ENCODE measurements at places on chromosomes 1 and 21. TPM values are rescaled to one million over a fixed set of nuclear protein-coding genes. Genes with fewer than 3 reads are reported as not detected.

GJA9 gene
- total RNA-seq: not detected

BMP8B gene
- 6.0 TPM for total RNA-seq

ROR1 gene
- 3.3 TPM for total RNA-seq

NIBAN1 gene
- total RNA-seq: 4.7 TPM

KRTAP11-1 gene
- total RNA-seq: not detected

CLDN19 gene
- total RNA-seq: not detected

HSPB7 gene
- 2.7 TPM for total RNA-seq

HFM1 gene
- 2.3 TPM for total RNA-seq

S100A6 gene
- 83.6 TPM for total RNA-seq

RHBDL2 gene
- total RNA-seq: 3.4 TPM

TAGLN2 gene
- total RNA-seq: 39.2 TPM

MANEAL gene
- total RNA-seq: 22.6 TPM

SPRR1A gene
- not detected for total RNA-seq

KRTAP8-1 gene
- total RNA-seq: not detected

FMOD gene
- 6.4 TPM for total RNA-seq

S100A8 gene
- total RNA-seq: 16.3 TPM

SPATA46 gene
- not detected for total RNA-seq

RGS1 gene
- 17.9 TPM for total RNA-seq

HYI gene
- 28.6 TPM for total RNA-seq

SPATA45 gene
- total RNA-seq: not detected

B3GALT5 gene
- total RNA-seq: 4.1 TPM

SOAT1 gene
- 18.6 TPM for total RNA-seq

HOOK1 gene
- 20.6 TPM for total RNA-seq

DMBX1 gene
- total RNA-seq: not detected

OR2AK2 gene
- total RNA-seq: 0.82 TPM

RNF223 gene
- not detected for total RNA-seq

FCRL1 gene
- total RNA-seq: not detected

CLDN17 gene
- not detected for total RNA-seq

NUF2 gene
- not detected for total RNA-seq

SEMA4A gene
- total RNA-seq: 28.9 TPM

NES gene
- 13.8 TPM for total RNA-seq

TPTE gene
- total RNA-seq: not detected

ADAMTSL4 gene
- 4.4 TPM for total RNA-seq

AKR7A3 gene
- total RNA-seq: 4.3 TPM

OR2L5 gene
- 2.9 TPM for total RNA-seq

KIF14 gene
- 0.07 TPM for total RNA-seq

HMGN2 gene
- 153 TPM for total RNA-seq

KCNE1 gene
- 0.71 TPM for total RNA-seq

PLD5 gene
- 18.0 TPM for total RNA-seq

HSD17B7 gene
- total RNA-seq: 24.8 TPM

CACNA1S gene
- 0.34 TPM for total RNA-seq

CA14 gene
- 11.9 TPM for total RNA-seq

GPR89A gene
- total RNA-seq: 33.0 TPM
